Fibroblast of skin of abdomen (primary cell): ENCODE measurements at places on chromosomes 1 and 21.

- DNase-seq = no peak
These were observed 32.1 kb downstream of the EYA3 start for GRCh38 chr1:28056129-28056925.

DNA sequence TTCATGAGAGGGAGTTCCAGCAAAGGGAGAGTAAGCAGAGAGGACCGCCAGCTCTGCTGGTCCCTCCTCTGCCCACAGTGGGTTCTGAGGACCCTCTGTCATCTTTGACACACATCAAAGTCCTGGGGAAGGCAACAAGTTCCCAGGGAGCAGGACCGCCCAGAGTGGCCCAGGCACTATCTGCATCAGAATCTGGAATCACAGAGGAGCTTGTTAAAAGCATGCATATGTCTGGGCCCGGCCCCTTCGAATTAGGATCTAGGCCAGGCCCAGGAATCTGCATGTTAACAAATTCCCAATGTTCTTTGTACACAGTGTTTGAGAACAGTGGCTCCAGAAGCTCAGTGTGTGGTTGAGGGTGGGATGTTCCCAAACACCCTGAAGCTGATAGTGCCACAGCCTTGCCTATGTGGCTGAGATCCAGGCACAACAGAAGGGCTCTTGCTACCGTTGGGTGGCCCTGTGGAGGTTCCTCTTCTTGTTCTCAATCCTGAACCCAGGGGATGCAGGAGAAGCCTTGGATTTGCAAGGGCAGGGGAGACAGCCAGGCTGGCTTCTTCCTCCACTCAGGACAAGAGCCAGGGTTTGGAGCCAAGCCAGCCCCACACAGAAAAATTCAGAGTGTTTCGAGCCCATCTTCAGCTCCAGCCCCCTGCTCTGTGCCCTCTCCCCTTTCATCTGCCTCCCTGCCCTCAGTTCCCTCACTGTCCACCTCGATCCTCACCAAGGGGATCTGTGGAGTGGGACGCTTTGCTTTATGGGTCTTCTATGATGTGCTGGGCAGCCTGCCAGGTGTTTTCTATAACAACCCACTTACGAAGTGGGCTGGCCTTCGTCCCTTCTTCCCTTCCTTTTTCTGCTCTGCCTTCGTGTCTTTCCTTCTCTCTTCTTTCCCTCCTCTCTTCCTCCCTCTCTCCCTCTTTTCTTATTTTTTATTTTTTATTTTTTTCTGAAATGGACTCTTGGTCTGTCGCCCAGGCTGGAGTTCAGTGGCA is 129.0 kb upstream of the TMPRSS2 start:
- no peak for DNase-seq

DNA sequence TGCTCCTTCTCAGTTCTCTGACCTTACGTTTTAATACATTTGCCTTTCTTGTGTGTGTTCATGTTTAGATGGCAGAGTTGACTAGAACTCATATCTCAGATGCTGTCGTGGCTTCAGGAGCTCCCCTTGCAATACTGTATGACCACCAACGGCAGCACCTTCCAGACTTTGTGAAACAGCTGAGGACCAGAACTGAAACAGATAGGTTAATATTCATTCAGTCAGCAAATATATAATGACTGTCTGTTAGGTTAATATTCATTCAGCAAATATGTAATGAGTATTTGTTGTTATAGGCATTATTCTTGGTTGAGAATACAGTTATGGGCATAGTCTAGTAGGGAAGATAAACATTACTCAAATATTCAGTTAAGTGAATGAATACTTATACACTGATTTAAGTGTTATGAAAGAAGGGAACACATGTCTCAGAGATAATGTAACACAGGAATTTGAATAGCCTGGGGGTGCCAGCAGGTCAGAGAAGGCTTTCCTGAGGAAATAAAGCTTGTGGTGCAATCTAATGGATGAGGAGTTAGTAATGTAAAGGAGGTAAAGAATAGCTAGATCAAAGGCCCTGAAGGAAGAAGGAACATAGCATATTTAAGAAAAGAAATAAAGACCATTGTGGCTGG is 88.5 kb downstream of the CEP350 start:
- DNase-seq = peak; percentile 26

- no peak for DNase-seq
These were observed 247.8 kb downstream of the NCAM2 start for GRCh38 chr21:21246007-21246406.

- DNase-seq = no peak
These were observed 14.4 kb downstream of the PLOD1 start for GRCh38 chr1:11948822-11949458.

DNA sequence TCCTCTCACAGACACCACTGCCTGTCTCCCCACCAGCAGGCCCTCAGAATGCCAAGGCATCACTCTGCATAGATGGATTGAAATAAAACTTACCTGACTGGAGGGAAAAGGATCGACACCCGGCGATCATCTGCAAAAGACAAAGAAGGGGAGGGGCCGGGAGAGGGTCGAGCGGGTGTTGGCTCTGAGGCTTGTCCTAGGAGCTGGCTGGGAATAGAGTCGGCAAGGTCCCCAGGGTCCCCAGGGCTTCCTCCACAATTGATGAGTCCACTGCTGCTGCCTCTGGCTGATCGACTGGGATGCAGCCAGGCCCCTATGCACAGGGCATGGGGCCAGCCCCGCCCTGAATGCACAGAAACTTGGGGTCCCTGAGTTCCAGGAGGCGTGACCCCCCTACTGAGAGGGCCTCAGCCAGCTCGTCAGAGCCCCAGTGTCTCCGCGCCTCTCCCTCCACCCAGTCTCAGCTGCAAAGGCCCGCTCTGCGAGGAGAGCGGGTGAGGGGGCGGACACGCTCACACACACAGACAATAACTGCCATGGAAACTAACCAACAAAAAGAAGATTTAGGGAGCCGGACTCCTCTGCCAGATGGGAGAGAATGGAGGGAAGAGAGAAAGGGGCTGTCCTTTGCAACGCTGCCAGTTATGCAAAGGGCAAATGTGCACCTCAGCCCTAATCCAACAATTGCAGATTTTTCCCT is at the start of gene KLHDC8A:
TSS of gene KLHDC8A (minus strand) at position 483 of the 700 bp plus-strand sequence. CDS start 13,318 bp downstream, outside the sequence.
- DNase-seq = no peak

GRCh38 chr1:218349348-218350034 is 4.4 kb downstream of the TGFB2 start:
- DNase-seq = no peak

GRCh38 chr1:160030657-160031364 is 979 bp downstream of the PIGM start:
- DNase-seq = no peak

- DNase-seq = peak; percentile 74
These were observed 7.7 kb upstream of the HTR1D start for GRCh38 chr1:23224739-23225648.

GRCh38 chr1:208179263-208179816 is 64.8 kb downstream of the PLXNA2 start:
- DNase-seq = no peak

DNA sequence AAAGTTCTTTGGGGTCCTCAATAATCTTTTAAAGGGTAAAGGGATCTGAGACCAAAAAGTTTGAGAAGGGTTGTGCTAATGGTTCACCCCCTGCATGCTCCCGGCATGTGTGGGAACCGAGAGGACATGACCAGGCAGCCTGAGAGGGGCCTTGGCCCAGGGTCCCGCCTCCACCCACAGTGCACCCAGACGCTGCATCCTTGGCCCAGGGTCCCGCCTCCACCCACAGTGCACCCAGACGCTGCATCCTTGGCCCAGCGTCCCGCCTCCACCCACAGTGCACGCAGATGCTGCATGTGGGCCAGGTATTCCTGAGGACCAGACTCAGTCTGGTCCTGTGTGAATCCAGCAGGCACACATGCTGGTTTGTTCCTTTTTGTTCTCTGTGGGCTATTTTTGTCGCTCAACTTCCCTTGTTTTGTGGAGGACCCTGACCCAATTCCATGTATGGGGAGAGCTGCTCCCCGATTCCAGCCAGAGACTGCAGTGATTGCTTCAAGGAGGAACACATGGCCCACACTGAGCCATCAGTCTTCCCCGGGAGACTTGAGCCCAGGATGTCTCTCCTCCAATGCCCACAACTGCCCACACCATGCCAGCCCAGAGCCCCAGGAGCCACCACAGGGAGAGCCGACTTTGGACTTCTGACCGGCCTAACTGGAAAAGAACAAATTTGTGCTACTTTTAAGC is 3.5 kb downstream of the NPHP4 start:
- DNase-seq = no peak
